ENCODE measurements at places on chromosomes 5 and 9.

- DNase-seq, result peak; percentile 81
Observed at GRCh38 chr5:69334793-69335268, 2.2 kb upstream of the CCDC125 start.

DNA sequence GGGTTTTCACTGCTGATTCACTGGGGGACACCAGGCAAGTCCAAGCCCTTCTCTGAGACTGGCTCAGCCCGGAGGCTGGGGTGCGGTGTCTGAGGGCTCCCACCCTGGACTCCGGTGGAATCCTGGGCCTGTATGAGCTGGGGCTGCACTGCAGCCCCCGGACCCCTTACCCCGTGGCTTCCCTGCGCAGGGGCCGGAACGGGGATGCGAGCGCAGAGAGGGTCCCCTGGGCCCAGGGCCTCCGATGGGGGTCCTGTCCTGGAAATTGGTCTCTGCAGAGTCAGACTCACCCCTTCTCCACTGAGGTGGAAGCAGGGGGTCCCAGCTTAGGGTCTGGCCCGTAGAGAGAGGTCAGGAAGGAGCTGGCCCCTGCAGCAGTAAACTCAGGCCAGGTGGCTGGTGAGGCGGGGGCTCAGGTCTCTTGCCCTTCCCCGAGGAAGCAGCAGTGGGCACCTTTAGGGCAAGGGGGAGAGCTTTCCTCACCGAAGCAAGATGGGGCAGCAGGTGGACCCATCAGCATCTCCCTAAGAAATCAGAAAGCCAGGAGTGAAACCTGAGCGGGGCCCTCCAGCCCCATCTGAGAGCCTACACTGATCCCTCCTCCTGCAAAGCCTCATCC lies 1.6 kb upstream of the VAV2 start:
- DNase-seq, result peak; percentile 25

DNA sequence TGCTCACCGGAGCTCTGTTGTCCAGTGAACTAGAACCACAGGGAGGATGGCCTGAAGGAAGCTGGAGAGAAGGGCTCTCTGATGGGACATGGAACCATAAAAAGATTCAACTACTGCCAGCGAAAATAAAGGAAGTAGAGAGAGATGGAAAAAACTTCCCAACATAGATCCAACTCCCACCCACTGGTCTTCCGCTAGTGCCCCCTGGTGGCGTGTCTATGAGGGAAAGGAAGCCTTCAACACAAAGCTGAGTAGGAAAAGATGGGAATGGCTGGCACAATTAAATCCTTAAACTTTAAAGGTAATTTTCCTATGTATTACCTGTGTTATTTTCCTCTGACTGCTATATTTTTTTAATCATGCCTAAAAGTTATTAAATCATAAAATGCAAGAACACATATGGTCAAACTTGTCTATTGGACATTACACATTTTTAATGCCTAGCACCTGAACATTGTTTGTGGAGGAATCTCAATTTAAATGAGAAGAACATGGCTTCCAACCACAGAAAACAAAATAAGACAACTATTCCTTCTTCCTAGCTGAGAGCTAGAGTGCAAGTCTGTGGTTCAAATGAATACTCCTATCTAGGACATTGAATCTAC lies 51.5 kb downstream of the CEP120 start:
- no peak for DNase-seq

- DNase-seq, result peak; percentile 46
Observed at GRCh38 chr9:129330711-129331492, 152.8 kb upstream of the IER5L start.

DNA sequence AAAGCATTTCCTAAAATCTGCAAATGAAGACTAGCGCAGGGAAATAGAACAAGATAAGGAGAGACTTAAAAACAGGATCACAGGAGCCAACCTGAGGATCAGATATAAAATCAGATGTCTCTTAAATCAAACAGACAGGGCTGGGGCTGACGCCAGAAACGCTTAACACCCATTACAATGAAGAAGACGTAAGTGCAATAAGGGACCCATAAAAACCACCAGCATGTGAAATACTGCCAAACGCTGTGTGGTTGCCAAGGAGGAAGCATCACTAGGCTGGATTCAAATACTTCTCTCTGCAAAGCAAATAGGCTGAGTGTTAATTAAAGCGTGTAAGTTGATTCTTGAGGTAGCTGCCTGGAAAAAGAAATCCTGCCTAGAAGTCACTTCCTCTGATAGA lies 74.4 kb upstream of the ATP10B start:
- DNase-seq, result no peak

DNA sequence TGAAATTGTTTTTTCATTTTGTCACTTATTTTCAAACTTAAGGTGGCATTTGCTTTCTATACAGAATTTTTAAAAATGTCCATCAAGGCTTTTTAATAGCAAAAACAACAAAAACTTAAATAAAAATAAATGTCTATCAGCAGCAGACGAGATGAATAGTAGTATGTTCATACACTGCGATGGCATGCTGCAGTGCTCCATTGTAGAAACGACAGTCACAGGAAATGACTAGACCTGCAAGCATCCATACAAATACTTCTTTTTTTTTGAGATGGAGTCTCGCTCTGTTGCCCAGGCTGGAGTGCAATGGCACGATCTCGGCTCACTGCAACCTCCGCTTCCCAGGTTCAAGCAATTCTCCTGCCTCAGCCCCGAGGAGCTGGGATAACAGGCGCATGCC lies 41.4 kb downstream of the COL23A1 start:
- no peak for DNase-seq

DNA sequence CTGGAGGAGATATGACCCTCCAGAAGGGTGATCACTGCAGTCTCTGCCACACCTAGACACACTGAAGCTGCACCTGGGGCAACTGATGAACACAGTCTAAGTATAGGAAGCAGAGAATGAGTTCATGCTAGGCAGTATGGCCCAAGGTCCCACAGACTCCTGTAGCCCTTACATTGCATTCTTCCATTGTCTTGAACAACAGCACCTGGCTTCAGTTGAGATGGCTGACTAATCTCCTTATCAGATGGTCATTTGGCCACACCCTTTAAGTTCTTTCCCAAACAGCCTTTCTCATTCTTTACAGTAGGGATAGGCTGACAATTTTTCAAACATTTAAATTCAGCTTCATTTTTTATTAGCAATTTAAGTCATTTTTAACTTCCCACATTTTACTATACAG lies 23.1 kb downstream of the CENPK start:
- DNase-seq, result no peak

- no peak for DNase-seq
Observed at GRCh38 chr9:129343424-129344375, 165.6 kb upstream of the IER5L start.

GRCh38 chr5:72065751-72066255 lies 41.5 kb upstream of the MAP1B start:
- no peak for DNase-seq

DNA sequence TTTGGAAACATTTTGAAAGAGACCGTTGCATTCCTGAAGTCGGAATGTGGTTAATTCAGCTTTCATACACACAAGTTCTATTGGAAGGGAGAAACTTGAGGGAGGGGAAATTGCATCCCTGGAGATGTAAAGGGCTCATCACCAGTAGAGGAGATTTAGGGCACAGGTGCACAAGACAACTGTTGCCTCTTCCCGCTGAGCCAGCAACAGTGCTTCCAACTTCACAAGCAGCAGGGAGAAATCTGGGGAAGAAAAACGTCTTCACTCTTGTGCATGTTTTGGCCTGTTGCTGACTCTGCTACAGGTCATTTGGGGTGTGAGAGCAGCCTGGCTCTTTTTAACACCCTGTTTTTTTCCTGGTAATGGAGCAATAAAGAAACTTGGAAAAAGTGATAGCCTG lies 277.9 kb downstream of the GAS1 start:
- no peak for DNase-seq

DNA sequence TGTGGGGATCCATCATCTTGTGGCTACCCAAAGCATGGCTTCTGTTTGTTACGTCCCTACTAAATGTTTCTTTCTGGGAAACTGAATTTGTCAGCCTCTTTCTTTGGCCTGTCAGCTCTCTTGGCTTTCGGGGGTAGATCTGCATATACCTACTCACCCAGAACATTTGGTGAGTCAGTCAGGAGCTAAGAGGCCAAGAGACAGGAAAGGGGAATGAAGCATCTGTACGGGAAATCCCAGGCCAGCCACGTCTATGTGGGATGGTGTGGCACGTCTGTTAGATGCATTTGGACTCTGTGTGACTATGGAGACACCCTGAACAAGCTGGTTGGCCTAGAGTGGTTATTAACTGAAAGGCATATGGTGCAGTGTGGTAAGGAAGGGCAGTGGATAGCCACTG lies 58.1 kb downstream of the CDO1 start:
- DNase-seq, result no peak

- DNase-seq, result no peak
Observed at GRCh38 chr5:175803736-175804454, 67.5 kb upstream of the CPLX2 start.

DNA sequence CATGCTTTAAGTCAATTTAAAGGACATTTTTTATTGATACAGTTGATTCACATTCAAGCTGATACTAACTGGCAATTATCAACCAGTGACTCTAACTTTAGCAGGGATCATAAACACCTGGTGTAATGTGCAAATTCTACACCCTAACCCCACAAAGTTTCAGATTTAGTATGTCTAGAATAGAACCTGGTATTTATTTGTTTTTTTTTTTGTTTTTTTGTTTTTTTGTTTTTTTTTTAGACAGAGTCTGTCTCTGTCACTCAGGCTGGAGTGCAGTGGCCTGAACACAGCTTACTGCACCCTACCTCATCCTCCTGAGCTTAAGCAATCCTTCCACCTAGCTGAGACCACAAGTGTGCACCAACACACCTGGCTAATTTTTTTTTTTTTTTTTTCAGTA lies 311.2 kb upstream of the SEMA6A start:
- no peak for DNase-seq

DNA sequence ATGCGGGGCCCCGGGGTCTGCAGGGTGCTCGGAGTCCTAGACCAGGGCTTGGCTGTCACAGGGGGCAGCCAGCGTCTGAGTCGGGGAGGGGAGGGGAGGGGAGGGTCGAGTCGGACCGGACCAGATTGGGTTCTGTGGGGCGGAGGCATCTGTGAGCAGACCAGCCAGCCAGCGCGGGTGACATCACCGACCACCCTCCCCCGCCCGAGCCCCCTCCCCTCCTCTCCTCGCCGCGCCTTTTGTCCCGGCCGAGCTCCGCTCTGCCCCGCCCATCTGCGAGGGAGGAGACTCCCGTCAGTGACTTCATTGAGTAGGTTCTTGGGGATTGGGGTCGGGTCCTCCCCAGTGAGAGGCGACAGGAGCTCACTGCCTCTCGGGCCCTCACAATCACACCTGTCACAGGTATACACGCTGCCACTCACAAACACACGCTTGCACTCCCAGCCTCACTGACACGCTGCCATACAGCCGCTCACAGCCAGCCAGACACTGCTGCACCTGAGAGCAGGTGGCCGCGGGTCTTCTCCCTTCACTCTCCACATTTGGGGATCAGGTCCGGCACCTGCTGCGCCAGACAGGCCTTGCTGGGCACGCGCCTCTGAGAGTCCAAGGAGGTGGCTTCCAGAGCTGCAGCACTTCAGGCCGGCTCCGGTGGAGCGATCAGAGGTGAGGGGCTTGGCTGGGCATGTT lies 546 bp downstream of the DNAJB5 start:
- no peak for DNase-seq

DNA sequence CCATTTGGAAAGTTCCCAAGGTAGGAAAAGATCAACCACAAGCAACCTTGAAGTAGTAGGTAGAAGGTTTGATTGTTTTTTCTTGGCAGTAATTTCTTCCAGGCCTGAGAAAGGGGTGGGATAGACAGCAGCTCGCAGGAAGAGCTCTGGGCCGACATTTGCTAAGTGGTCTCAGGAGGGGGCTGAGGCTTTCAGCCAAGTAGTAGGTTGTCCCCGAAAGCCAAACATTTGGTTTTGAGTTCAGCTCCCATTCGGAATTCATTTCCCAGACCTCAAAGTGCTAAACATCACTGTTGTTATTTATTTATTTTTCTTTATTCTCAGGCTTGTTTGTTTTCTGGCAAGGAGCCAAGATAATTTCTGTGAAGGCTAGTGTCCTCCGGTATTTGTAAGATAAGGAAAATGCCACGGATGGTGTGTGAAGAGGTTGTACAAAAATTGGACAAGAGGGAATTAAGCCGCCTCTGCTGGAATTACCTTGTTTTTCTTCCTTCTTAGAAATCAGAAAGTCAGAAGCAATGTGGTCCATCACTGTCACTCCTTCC lies 112.1 kb downstream of the KIF4B start:
- DNase-seq, result no peak

GRCh38 chr9:91241909-91242308 lies 119.8 kb downstream of the AUH start:
- DNase-seq, result no peak

DNA sequence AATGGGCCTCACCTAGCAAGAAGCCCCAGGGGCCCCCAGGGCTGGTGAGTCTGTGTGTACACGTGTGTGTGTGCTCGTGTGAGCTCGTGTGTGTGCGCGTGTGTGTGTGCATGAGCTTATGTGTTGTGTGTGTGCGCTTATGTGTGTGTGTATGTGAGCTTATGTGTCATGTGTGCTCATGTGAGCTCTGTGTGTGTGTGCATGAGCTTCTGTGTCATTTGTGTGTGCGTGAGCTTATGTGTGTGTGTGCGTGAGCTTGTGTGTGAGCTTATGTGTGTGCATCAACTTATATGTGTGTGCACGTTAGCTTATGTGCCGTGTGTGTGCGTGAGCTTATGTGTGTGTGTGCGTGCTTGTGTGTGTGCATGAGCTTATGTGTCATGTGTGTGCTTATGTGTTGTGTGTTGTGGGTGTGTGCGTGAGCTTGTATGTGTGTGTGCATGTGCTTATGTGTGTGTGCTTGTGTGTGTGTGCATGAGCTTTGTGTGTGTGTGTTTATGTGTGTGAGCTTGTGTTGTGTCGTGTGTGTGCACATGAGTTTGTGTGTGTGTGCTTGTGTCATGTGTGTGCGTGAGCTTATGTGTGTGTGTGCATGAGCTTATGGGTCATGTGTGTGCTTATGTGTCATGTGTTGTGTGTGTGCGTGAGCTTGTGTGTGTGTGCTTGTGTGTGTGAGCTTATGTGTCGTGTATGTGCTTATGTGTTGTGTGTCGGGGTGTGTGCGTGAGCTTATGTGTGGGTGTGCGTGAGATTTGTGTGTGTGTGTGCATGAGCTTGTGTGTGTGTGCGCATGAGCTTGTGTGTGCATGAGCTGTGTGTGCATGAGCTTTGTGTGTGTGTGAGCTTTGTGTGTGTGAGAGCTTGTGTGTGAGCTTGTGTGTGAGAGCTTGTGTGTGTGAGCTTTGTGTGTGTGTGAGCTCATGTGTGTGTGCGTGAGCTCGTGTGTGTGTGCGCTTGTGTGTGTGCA lies 16.7 kb upstream of the SLC2A6 start:
- DNase-seq, result no peak

GRCh38 chr5:485946-486491 lies 38.2 kb downstream of the SLC9A3 start:
- DNase-seq, result no peak

DNA sequence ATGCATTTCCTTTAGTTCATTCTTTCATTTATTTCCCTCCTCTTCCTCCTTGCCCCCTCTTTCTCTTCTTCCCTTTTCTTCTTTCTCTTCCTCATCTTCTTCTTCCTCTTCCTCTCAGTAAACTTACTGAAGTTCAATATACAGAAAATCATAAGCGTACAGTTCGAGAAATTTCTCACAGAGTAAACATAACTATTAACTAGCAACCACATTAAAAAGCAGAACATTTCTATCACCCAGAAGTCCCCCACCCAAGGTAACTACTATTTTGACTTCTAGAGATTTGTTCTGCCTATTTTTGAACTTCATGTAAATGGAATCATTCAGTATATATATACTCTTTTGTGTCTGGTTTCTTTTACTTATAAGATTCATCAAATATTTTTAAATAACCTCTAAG lies 48.2 kb downstream of the TNFAIP8 start:
- no peak for DNase-seq

GRCh38 chr9:95750725-95751519 lies 124.6 kb upstream of the ERCC6L2 start:
- no peak for DNase-seq
